ENCODE measurements at places on chromosomes 3 and 15. TPM values are rescaled to one million over a fixed set of nuclear protein-coding genes. Genes with fewer than 3 reads are reported as not detected.

DNA sequence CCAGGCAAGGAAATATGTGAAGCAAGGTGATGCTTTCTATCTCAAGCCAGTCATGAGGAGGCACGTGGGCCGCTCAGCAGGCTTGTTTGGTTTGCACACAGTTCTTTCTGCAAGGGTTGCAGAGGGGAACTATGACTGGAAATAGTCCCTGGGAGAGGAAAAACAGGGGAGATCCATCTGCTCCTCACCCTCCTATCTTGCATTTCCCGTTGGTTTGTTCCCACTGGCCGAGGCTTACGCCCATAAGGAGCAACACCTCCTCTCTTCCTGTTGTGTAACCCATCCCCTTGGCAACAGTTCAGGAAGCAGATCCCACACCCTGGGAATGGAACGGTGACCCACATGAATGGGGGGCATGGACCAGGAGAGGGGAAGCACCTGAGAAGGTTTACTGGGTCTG lies 72.1 kb upstream of the MAGI1 start:
- peaks cover 2% of the 10 kb centered on the region for H3K4me1 ChIP-seq
- no peaks in the 10 kb centered on the region for H3K27me3 ChIP-seq
- no peak for DNase-seq
- no peaks in the 10 kb centered on the region for H3K36me3 ChIP-seq
- H3K27ac ChIP-seq = no peak overlapping the region

DNA sequence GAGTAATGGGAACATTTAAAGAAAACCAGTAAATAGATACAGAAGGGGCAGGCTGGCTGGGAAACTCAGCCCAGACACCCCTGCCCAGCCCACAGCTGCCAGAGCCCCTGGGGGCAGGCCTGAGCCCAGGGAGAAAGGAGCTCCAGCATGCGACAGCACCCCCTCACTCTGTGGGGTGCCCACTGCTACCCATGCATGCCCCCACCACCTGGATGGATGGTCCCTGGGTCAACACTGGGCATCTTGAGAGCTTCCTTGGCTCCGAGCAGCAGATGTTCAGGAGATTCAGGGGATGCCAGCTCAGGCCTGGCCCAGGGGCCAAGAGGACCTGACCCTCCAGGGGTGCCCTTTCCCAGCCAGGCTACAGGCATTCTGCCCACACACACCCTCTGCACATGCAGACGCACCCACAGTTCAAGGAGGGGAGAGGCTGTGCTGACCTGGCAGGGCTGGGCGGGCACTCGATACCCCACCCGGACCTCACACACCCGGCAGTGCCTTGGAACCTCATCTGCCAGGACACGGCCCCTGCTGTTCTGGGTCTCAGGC lies 31.5 kb downstream of the PTH1R start:
- no peak for DNase-seq
- no peak overlapping the region for H3K27ac ChIP-seq
- no peaks in the 10 kb centered on the region for H3K27me3 ChIP-seq
- H3K4me1 ChIP-seq = peaks cover 22% of the 10 kb centered on the region

DNA sequence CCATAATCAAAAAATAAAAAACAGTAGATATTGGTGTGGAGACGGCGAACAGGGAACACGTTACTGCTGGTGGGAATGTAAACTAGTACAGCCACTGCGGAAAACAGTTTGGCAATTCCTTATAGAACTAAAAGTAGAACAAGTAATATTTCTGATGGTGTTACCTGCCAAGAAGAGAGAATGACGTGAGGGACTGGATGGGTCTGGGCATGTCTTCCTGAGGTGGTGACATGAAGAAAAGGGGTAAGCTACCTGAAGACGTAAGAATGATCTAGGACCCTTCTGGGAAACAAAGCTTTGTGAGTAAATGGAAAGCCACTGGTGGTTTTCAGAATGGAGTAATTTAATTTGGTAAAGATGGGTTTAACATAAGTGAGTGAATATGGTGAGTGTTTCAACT lies 19.4 kb upstream of the PLOD2 start:
- no peaks in the 10 kb centered on the region for H3K36me3 ChIP-seq
- H3K27me3 ChIP-seq = peaks cover 9% of the 10 kb centered on the region

Gene CHST14
- 12.3 TPM for total RNA-seq

Gene LRTM1
- total RNA-seq = not detected

Data from activated CD8-positive, alpha-beta memory T cell treated with anti-CD3 and anti-CD28 coated beads, Interleukin-2, amount 10 ng/mL, durations not matched to agents 7 days and 5 days (primary cell).